ENCODE measurements at places on chromosomes 5 and 9. TPM values are rescaled to one million over a fixed set of nuclear protein-coding genes. Genes with fewer than 3 reads are reported as not detected.

The NINJ1 gene
- total RNA-seq = 40.8 TPM

The SNX24 gene
- 32.8 TPM for total RNA-seq

The CCL19 gene
- not detected for total RNA-seq

The MOB3B gene
- total RNA-seq = 11.8 TPM

The PCDHA1 gene
- 4.5 TPM for total RNA-seq

The WWC1 gene
- 20.2 TPM for total RNA-seq

The AJM1 gene
- total RNA-seq = 2.2 TPM

The PLAC8L1 gene
- 0.39 TPM for total RNA-seq

The NSG2 gene
- 105 TPM for total RNA-seq

The TXNDC8 gene
- total RNA-seq = not detected

The FGD3 gene
- 5.8 TPM for total RNA-seq
